HFFc6 (cell line): ENCODE measurements at places on chromosomes 7 and 10.

DNA sequence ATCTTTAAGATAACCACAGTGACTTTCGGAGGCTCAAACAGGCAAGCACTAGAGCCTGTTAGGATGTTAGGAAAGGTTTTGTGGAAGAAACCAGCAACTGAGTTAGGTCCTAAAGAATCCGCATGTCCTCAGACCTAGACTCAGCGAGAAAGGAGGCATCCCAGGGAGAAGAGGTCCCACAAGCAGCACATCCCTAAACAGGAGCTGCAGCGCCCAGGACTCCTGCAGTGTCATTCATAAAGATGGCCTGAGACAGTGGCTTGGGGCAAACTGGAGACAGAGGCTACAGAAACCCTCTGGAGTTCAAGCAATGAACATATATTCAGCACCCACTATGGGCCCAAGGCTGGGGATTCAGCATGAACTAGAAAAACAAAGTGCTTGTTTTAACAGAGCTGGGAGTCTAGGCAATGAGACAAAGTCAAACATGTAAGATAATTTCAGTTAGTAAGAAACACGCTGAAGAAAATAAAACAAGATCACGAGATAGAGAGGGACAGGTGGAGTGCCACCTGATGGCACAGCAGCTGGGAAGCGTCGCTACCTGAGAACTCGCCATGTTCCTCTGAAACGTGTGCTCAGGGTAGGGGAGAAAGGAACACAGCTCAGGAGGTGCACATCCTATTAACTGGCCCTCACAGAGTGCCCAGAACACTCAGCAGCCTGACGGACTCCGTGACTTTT lies 48.1 kb downstream of the PARD3 start:
- DNase-seq: no peak

DNA sequence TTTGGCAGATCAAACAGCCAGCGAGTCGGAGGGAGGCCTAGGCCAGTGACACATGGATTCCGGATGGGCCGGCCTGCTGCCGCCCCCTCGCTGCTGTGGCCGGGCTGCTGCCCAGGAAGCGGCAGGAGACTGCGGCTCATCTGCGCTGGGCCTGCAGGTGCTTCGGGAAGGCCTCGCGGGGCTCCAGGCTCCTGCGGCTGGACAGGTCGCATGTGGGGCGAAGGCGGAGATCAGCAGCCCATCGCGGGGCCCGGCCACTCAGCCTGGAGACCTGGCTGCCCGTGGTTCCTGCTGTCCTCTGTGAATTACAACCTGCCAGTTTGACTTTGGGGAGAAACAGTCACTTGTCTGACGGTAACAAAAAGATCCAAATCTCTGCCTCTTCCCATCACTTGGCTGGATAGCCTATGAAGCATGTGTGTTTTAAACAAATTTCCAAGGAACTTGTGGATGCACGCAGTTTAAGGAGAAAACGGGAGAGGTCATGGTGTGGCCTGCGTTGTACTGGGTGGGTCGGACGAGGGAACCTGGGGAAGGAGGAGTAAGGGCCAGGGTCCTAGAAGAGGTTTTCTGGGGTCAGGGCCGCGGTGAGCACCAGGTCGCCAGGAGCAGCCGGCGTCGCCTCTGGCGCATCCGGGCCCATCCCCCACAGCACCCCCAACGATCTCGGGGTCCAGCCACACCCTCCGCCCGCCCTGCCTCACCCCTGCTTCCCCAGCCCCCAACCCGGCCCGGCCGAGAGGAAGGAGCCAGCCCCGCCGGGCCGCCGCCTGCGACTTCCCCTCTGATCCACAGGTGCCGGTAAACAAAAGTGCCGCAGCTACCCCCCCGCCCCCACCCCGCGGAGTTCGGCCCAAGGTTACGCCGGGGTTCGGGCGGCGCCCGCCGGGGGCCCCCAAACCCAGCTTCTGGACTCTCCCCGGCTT lies 1.6 kb downstream of the SPOCK2 start:
- DNase-seq: no peak

- no peak for DNase-seq
These were observed 157.3 kb upstream of the YAE1 start for GRCh38 chr7:39408906-39409305.

- DNase-seq: no peak
These were observed 114.9 kb upstream of the FAM3C start for GRCh38 chr7:121510858-121511482.

DNA sequence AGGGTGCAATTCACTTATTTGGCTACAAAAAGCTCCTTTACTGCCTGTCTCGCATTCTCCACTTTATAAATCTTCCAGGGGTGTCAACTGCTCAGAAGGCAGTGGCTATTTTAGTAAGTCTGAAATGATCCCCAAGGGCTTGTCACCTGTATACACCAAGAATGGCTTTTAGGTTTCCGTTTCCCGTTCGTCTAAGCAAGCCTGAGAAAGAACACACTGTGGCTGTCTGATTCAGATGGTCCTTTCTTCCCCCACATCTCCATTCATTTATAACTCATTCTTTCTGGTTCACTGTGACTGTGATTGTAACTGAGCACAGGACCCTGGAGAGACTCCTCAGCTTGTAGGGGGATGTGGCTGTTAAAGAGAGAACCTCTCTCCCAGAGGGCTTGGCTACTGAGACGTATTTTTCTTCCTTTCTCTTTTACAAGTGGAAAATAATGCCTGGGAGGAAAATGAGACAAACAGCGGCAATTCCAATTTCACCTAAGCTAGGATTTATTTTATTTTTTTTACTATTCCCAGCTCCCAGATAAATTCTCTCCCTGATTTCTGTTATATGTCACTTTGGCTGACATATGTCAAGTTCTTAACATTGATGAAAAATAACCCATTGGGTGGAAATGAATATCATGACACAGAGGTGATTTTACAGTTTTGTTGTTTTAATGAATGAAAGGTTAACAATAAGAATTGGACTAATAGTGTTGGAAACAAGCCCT lies 129.3 kb downstream of the FAM107B start:
- DNase-seq: no peak

- DNase-seq: no peak
These were observed 11.6 kb upstream of the PRKAR2B start for GRCh38 chr7:107032720-107033438.

DNA sequence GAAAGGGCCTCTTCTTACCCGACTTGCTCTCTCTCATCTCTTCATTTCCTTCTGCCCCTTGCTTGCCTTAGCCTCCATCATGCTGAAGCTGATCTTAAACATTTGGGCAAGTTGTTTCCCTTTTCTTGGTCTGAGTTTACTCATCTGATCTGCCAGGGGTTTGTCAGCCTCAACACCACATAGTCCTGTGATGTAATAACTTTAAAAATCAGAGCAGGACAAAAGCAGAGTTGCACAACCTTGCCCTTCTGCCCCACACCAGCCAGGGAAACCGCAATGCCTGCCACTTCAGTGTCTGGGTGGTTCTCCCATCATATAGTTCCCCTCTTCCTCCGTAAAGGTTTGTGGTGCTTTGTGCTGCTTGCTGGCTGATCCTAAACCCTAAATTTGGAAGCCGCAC lies 9.9 kb upstream of the LIPM start:
- peak; percentile 18 for DNase-seq

DNA sequence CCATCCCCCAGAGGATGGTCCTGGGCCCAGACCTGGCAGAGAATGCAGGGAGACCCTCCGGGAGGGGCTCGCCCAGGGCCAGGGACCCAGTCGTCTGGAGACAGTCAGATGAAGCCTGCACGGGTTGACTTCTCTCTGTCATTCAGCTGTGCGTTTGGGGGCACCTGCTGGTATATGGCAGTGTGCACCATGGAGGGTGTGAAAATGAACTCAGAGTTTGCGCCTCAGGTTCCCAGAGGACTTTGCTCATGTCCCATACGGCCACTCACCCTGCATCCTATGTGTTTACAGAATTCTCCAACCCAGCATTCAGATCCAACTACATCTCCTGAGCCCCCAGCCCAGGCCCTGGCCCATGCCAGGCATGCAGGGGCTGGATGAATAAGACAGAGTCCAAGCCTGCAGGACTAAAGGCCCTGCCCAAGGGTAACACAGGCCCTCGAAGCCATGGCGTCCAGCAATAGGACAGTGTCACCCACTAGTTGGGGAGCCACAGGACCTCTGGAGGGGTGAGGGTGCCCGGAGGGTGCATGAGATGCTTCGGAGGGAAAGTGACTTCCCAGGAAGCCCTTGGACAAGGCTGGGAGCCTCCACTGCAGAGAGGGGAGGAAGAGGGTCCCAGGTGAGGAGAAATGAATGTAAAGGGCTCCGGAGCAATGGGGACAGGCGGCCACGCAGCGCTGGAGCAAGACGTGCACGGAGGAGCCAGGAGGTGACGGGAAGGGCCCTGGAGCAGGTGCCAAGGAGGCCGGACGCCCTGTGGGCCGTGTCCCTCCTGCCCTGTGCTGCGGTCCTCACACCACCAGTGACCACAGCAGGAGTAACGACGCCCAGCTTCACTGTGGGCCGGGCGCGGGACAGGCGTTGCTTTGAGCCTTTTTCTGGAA lies 36.3 kb downstream of the CALML3 start:
- DNase-seq: no peak

DNA sequence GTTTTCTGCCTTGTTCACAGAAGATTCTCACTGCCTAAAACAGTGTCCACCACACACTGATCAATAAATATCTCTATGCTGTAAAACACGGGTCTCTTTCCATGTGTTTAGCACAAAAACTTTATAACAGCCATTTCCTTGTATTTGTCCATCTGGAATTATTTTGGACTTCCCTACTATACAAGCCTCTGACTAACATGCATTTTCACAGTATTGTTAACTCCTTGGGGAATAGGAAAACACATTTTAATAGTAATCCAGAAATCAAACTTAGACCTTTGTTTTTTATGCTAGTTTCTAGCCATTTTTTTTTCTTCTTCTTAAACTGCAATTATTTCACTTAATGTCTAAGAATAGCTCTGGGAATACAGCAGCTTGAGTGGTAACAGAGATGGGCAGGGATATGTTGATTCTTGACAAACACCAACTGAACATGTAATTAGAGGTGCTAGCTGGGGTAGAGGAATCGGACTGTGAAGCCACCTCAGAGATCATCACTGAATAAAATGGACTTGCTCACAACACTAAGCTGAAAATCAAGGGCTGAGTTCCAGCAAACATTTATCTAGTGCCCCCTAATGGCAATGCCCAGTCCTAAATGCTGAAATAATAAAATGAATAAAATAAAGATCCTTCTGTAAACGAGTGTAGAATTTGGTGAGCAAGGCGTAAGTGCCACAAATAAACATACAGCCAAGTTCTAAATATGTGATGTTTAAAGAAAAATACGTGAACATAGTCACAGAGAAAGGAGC lies 593.1 kb downstream of the SORCS1 start:
- peak; percentile 65 for DNase-seq

DNA sequence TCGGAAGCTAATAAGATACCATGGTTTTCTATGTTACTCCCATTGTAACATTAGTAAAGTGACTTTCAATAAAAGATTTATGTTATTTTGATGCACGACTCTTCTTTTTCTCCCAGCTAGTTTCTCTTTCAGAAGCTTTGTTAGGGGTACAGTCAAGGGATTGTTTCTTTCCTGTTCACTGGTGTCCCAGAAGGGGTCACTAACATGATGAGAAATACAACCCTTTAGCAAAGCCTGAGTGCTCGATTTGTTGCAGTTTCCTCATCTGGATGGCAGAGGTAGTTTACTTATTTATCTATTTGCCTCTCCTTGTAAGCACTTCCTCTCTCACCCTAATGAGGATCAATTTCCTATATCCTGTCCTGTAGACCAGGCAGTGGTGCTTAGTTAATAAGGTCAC lies 17.0 kb downstream of the SRI start:
- no peak for DNase-seq

GRCh38 chr10:24715246-24715769 lies 8.4 kb downstream of the ARHGAP21 start:
- no peak for DNase-seq

DNA sequence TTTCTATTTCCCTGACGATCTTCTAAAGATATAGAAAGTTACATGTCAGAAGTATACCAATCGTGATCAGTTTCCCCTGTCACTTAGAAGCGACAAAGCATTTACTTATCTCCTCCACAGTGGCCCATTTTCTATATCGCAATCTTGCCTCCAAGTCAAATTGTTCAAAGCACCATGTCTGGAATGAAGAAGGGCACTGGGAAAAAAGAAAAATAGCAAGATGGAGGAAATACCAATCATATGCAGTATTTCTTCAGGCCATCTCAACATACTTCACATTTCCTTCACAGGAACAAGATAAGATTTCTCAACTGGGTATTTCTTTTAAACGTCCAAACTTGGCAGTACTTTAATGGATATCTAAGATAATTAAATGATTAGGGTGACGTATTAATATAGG lies 63.3 kb upstream of the IL6 start:
- DNase-seq: no peak

GRCh38 chr10:92657024-92657423 lies 32.7 kb upstream of the HHEX start:
- DNase-seq: no peak

- DNase-seq: no peak
These were observed 135.1 kb downstream of the ZMIZ1 start for GRCh38 chr10:79203833-79204232.

DNA sequence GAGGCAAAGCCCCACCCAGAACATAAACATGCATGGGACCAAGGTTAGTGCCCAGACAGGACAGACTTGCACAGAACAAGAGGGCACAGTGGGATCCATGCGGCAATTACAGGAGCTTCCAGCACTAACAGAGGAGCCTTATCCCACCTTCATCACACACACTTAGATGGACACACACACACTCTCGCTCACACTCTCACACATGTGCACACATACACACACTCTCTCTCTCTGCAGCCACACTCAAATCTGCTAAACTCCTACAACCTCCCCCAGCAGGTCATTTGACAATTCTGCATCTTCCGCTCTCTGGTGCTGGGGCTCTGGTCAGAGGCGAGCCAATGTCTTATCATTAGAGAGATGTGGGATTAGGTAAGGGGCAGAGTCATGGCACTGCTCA lies 120.5 kb downstream of the UBE2H start:
- DNase-seq: no peak

DNA sequence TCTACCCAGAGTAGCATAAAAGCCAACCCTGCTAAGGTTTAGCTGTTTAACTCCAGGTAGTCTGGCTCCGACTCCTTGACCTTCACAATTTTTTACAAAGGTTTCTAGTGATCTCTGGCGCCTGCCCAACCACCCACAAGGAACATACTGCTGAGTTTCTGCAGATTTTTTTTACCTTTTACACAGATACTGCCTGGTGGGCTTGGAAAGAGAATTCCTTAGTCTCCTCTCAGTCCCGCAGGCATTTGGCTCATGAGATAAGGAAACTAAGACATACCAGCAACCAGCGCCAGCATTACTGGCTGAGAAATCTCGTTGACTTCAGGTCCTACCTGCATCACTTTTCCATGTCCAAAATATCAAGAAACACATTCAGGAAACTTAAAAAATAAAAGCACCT lies 51.1 kb upstream of the LYZL1 start:
- DNase-seq: no peak

GRCh38 chr10:26095781-26096180 lies 120.8 kb upstream of the GAD2 start:
- DNase-seq: no peak

GRCh38 chr7:90312745-90313144 lies 8.4 kb downstream of the FAM237B start:
- no peak for DNase-seq

- DNase-seq: no peak
These were observed 55.0 kb downstream of the CTTNBP2 start for GRCh38 chr7:117818232-117818631.

- no peak for DNase-seq
These were observed 22.1 kb downstream of the RASGEF1A start for GRCh38 chr10:43244783-43245182.
